Stimulated activated CD4-positive, alpha-beta T cell treated with anti-CD3 and anti-CD28 coated beads, TNF-alpha, amount 100 ng/mL, for 1 hour (primary cell): ENCODE measurements at places on chromosomes 1 and 21.

- DNase-seq, result no peak
These were observed 146.7 kb upstream of the HMGB4 start for GRCh38 chr1:33716976-33717688.

GRCh38 chr1:18553388-18553787 lies 72.7 kb downstream of the KLHDC7A start:
- no peak for DNase-seq

DNA sequence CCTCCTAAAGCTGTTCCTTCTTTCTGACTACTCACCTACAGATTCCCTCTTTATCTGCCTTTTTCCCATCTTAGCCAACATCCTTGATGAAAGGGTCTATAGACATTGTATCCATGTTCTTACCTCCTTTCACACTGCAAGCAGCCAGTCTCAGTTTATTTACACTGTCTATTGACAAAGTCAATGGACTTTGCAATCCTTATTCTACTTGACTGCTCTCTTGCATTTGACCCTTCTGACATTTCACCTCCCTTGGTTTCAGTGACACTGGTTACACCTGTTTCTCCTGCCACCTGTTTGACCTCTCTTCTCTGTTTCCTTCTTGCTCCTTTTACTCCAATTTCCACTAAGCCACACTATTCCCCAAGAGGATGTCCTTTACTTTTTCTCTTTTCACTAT lies 224.0 kb upstream of the SNX7 start:
- no peak for DNase-seq

GRCh38 chr1:11262171-11263049 lies at the start of gene MTOR:
Gene MTOR, minus strand, starts transcription at chr1:11262551. Its CDS starts 3,142 bp downstream, at chr1:11259409.
- DNase-seq, result peak; percentile 96

GRCh38 chr1:224565611-224566406 lies 50.3 kb upstream of the CNIH3 start:
- no peak for DNase-seq

GRCh38 chr21:33971492-33972013 lies 55.9 kb upstream of the ATP5PO start:
- no peak for DNase-seq

DNA sequence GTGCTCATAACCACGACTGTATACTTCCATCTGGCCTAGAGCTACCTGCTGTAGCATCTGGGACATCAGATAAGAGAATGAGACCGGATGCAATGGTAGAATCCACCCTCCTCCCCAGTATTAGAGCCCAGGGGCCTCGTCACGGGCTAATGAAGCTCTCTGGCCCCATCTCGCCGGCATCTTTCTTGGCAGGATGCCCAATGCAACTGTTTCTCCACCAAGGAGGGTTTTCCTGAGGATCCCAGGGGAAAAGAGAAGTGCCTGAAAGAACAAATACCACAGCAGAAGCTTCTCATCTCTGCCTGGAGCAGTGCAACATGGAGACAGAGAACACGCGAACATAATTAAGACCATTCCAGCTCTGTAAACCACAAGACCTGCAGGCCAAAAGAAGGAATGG lies 80.0 kb downstream of the VWA5B1 start:
- DNase-seq, result no peak

GRCh38 chr1:42784946-42785693 lies at the start of gene TMEM269:
Gene TMEM269, plus strand, starts transcription at chr1:42784991. Its CDS starts 4,903 bp downstream, at chr1:42789894.
- peak; percentile 24 for DNase-seq

- no peak for DNase-seq
These were observed 161.2 kb downstream of the HMCN1 start for GRCh38 chr1:185895208-185895900.

GRCh38 chr1:200291106-200291505 lies 118.7 kb downstream of the ZNF281 start:
- no peak for DNase-seq

DNA sequence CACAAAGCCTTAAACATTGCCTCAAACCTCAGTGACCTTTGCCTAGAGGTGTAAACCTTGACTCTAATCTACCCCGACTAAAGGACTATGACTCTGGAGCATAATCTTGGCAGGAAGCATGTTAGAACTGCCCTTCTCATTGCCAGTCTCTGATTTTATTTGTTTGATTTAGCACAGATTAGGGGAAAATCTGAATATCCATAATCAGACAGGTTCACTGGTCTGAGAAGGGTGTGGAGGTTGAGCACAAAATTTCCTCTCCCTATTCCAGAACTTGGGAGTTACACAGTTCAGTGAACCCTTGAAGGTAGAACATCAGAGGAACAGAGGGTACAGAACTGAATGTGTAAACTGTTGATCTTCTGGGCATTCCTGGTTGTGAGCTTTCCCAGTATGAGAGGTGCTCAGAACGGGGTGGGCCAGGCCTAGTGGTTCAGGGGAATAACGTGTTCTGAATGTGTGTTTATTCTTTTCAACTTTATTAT lies 8.3 kb upstream of the PSMB4 start:
- no peak for DNase-seq

- no peak for DNase-seq
These were observed 3.0 kb downstream of the TFF2 start for GRCh38 chr21:42347601-42348327.

GRCh38 chr1:240619906-240620621 lies 8.1 kb upstream of the GREM2 start:
- DNase-seq, result no peak

- no peak for DNase-seq
These were observed 10.4 kb downstream of the C1orf226 start for GRCh38 chr1:162391790-162392563.

- no peak for DNase-seq
These were observed 31.2 kb downstream of the PTPRU start for GRCh38 chr1:29267321-29268070.

GRCh38 chr21:31145274-31145673 lies 107.0 kb upstream of the KRTAP19-8 start:
- no peak for DNase-seq

- no peak for DNase-seq
These were observed 255.3 kb downstream of the FOXD2 start for GRCh38 chr1:47693115-47693514.

DNA sequence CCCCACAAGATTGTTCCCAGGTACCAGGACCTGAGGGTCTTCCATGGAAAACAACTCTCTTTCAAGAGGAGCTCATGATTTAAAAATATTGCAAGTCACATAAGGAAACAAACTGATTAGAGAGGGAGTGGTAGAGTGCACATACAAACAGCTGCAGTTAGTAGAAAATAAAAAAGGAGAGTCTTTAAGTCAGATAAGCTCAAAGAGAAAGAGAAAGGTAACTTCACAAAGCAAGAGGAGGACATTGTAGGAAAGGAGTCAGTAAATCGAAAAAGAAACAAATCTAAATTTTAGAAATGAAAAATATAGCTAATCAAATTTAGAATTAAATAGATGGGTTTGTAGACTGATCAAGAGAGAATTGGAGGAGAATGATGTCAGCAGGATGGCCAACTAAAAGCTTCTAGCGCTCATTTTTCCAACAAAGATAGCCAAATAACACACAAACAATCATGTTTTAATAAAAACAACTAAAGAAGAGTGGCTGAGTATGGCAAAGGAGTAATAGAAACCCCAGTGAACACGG lies 86.1 kb upstream of the CD53 start:
- DNase-seq, result no peak

DNA sequence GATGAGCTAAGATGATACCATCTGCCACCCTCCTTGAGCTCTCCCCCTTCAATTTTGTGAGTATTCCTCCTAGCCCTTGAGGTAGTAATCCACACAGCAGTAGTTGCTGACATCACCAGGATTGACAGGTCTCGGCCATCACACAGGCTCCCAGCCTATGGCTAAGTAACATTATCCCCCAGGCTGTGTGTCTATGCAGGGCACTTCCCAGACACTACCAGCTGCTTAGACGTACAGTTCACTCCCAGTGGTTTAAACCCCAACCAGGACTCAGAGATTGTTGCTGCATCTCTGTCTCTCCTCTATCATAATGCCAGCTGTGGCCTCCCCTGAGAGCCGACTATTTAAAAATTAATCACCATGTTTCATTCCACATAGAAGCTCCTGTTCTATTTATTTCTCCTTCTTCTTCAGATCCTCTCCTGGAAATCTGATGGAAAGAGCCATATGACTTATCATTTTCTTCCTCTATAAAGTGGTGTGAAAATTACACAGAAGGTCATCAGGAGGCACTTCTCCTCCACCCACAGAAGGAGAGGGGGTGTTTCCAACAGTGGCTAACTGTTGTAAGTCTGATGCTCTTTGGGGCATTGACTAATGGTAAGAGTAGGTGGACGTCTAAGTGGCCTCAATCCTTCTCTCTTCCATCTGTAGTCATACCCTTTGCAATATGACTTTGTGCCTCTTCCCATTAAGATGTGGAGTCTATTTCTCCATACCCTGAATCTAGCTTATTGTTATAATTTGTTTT lies 396.3 kb downstream of the SETD4 start:
- DNase-seq, result no peak

DNA sequence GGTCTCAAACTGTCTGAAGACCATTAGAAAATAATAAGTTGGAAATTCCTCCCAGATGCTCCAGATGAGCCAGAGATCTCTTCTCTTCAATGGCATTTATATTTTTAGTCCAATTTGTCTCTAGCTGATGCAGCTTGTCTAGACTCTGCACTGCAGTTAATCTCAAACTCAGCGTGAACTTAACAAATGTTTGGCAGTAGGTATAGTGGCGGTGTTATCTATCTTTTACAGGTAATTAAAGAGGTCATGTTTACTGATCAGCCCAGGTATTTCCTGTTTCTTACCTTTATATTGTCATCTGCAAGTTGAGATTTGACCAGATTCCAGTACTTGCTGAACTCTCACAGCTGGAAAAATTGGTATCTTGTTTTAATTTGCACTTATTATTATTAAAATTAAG lies 1024.5 kb upstream of the ADGRL2 start:
- DNase-seq, result no peak

GRCh38 chr1:112209493-112209892 lies 186.5 kb upstream of the CTTNBP2NL start:
- no peak for DNase-seq

GRCh38 chr1:48106049-48106448 lies 108.9 kb upstream of the TRABD2B start:
- DNase-seq, result no peak

- DNase-seq, result no peak
These were observed 12.3 kb upstream of the MYBPHL start for GRCh38 chr1:109319114-109319513.

- DNase-seq, result no peak
These were observed 355 bp downstream of the SHISAL2A start for GRCh38 chr1:52633291-52633754.

- no peak for DNase-seq
These were observed 94.2 kb downstream of the AK5 start for GRCh38 chr1:77375990-77376389.

GRCh38 chr1:245458761-245459174 lies 304.0 kb downstream of the KIF26B start:
- DNase-seq, result no peak

GRCh38 chr1:172745014-172745413 lies 86.1 kb downstream of the FASLG start:
- no peak for DNase-seq

DNA sequence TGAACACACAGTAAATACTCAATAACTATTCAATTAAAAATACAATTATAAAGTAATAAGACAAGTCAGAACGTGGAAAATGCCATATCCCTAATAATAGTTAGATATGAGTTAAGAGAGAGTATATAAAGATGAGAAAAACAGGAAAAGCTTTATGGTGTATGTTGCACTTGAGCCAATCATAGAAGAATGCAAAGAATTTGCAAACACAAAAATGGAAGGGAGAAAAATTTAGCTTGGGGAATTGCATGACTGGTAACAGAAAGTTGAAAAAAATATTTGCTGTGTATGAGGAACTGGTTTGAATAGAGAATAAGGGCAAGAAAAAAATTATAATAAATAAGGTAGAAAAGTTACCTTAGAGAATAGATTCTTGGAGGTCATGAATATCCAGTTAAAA lies 739.6 kb upstream of the CXADR start:
- DNase-seq, result no peak

GRCh38 chr1:109788695-109789521 lies 25.2 kb upstream of the EPS8L3 start:
- DNase-seq, result no peak

GRCh38 chr1:43541721-43542401 lies 11.2 kb downstream of the PTPRF start:
- DNase-seq, result no peak

DNA sequence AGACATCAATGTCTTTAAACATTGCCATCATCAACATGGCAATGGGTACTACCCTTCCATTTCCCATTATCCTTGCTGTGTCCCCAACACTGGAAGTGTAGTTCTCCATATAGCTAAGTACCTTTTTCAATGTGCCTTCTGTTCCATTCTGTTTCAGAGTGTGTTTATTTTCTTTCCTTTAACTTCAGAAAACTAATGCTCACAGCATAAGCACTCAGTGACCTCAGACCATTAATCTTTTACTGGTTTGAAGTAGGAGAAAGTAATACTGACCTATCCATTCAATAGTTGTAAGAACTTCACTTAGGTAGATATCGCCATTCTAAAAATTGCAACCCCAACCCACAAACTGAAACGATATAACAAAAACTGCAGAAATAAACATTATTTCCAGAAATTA lies 37.8 kb downstream of the KCNJ15 start:
- DNase-seq, result no peak

DNA sequence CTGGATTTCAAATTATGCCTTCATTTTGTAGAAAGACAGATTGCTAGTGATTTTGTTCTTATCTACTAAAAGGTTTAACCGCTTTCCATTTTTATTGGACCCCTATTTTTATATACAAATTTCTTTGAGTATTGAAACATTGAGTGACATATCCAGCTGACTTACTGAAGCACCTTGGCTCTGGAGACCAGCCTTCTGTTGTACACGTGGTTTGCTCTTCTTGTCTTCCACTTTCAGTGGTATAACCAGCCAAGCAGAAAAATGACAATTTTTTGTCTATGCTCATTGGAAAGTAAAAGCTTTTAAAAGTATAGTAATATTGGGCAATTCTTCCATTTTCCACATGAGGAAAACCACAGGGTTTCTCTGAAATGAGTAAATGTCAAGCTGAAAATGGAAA lies 4.4 kb downstream of the F13B start:
- no peak for DNase-seq

GRCh38 chr1:206662396-206663092 lies 22.2 kb upstream of the MAPKAPK2 start:
- no peak for DNase-seq

DNA sequence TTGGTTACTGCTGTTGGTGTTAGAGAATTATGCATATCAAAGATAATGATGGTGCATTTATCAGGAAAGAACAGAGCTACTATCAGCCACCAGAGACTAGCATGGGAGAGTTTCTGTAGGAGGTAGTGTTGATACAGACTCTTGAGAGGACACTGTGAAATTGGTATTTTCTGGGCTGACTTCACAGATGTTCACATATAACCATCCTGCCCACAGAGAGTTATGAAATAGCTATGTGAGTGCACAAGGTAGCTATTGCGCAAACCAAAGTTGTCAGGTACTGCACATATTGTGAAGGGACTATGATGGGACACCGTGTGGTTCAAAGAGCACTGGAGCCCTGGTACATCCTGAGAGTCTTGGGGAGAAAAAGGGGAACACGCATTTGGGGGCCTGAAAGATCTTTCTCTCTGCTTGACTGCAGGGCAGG lies 1.4 kb upstream of the TLCD4 start:
- no peak for DNase-seq

DNA sequence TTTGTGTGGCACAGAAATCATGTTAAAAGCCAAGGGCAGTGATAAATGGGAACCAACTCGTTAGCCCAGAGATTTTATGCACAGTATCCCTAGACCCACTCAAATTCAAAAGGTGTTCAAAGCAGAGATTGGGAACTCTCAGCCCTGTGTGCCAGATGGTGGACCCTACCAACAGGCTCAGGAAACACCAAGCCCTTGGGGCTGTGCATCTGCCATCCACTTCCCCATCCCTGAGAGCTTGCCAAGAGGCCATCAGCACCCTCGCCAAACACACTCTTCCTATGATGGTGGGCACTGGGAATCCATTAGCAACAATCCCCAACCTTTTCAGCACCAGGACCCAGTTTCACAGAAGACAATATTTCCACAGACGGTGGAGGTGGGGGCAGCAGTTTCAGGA lies 194.2 kb upstream of the NFIA start:
- no peak for DNase-seq
